ENCODE measurements at places on chromosomes 5 and 9.
A peak's percentile ranks its signal among the peaks of the same experiment; 100 is the strongest.

DNA sequence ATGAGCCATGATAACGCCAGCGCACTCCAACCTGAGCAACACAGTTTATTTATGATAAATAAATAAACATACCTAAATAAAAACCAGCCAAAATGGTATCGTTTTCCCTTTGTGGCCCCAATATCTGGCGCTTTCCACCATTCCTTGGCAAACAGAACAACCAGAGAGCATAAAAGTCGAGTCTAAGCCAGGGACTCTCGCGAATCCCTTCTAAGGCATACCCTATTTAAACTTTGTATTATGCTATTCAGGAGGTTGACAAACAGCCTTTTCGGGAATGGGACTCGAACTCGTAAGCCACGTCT lies 386 bp upstream of the MATR3 start:
- no peak for DNase-seq

- DNase-seq = no peak
Observed at GRCh38 chr5:63233911-63234310, 655.3 kb downstream of the LRRC70 start.

- no peak for DNase-seq
Observed at GRCh38 chr5:126104951-126105350, 318.3 kb upstream of the GRAMD2B start.

GRCh38 chr5:170275376-170275994 lies 22.1 kb downstream of the LCP2 start:
- peak; percentile 41 for DNase-seq

DNA sequence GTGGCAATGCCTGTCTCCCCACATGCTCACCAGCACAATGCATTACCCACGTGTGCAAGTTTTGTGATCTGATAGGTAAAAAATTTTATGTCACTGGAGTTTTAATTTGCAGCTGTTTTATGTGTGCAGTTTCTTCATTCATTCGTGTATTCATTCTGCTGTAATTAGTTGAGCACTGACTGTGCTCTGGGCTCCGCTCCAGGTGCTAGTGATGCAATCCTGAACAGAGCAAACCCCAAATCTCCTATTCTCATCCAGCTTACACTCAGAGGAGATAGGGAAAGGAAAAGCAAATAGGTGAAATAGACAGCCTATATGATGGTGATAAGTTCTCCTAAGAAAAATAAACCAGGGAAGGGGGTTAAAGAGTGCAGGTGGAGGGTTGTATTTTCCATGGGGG lies 148.4 kb downstream of the TENT4A start:
- no peak for DNase-seq

DNA sequence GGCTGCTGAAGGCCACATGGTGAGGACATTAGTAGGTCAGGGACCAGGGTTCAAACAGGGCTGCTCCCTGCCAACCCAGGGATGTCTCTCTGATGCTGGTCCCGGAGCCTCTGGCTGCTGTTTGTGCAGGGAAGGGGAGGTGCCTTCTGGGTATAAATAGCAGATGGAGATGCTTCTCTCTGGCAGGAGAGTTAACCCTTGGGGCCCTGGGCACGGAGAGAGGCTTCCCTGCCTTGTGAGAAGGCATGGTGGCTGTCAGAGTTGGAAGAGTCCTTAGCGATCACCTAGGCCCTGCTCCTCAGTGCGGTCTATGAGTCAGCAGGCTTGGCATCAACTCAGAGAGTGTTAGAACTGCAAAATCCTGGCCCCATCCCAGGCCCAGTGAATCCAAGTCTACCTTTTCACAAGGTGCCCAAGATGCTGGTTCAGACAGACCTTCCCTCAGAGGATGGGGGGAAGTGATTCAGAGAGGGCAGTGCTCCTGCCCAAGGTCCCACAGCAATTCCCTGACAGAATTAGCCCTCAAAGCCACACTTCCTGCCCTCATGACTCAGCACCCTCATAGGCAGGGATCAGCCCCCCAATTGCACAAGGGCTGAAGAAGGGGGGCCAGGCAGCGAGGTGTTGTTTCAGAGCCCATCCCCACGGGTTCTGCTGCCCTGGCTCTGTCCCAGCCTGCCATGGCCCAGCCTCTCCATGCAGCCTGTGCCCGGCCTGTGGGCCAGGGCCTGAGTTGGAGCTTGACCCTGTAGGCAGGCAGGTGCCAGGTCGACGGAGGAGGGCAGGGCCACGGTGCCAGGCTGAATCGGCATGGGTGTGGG lies 25.6 kb downstream of the CAMK2A start:
- no peak for DNase-seq

Measured in activated CD4-positive, alpha-beta T cell treated with anti-CD3 and anti-CD28 coated beads, Interleukin-2, amount 50 U/mL, for 1 hour (primary cell).